ENCODE measurements at places on chromosomes 1 and 21. TPM values are rescaled to one million over a fixed set of nuclear protein-coding genes. Genes with fewer than 3 reads are reported as not detected.

The FCMR gene
- total RNA-seq, result 24.7 TPM

DNA sequence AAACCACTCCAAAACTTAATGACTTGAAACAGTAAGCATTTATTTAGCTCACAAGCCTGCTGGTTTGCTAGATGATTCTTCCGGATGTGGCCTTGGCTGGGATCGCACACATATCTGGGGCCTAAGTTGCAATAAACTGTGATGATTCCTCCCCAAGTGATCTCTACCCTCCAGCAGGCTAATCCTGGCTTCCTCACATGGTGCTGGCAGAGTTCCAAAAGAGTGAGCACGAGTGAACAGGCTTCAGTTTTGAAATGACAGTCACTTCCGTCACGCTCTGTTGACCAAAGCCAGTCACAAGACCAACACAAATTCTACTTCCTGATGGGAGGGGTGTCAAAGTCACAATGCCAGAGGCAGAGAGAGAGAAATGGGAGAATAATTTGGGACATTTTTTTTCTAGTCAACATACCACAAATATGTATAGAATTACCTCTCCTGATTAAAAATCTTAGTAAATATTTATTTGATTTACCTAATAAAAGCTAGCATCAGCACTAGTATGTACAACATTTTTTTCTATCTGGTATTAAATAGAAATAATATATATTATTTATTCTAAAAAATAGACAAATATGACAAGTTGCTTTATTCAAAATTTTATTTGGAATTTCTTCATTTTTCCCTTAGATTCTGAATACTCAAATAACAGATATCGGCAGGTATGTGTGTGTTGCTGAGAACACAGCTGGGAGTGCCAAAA lies 292.7 kb downstream of the TPR start:
- no peak for DNase-seq

The DNAJC16 gene
- total RNA-seq, result 12.1 TPM

The SERPINC1 gene
- 0.34 TPM for total RNA-seq

- DNase-seq, result no peak
Observed at GRCh38 chr1:2534687-2535441, 4.8 kb upstream of the HES5 start.

GRCh38 chr1:228090613-228091081 lies 8.1 kb downstream of the ARF1 start:
- peak; percentile 3 for DNase-seq

DNA sequence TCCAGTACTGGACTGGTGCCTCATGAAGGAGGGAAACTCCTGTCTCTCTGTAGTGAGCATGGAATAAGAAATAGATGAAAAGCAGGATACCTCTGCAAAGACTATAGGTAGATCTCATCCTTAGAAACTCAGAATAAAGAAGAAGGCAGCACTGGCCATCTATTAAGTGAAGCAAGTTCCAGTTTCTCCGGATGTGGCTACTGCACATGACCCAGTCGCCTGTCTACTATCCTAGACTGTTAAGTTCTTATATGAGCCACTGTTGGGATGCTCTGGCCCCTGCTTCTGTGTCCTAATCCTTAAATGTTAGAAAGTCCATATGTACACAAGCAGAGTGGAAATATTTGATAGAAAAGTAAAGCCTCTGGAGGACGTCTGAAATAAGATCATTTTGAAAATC lies 2.2 kb downstream of the FASLG start:
- DNase-seq, result no peak

DNA sequence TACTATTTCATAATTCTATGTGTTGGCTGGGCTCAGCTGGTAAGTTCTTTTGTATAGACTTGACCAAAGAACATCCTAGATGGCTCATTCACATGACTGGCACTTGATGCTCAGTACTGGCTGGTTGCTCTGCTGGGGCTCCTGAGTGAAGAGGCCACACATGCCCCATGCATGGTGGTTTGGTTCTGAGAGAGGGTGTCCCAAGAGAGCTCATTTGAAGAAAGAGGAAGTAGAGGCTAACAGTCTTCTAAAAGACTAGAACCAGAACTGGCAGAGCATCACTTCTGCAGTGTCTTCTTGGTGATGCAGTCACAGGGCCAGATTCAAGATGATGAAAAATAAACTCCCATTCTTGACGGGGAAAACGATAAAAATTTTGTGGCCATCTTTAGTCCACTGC lies 5.2 kb upstream of the BACH1 start:
- no peak for DNase-seq

The MUL1 gene
- total RNA-seq, result 21.6 TPM

DNA sequence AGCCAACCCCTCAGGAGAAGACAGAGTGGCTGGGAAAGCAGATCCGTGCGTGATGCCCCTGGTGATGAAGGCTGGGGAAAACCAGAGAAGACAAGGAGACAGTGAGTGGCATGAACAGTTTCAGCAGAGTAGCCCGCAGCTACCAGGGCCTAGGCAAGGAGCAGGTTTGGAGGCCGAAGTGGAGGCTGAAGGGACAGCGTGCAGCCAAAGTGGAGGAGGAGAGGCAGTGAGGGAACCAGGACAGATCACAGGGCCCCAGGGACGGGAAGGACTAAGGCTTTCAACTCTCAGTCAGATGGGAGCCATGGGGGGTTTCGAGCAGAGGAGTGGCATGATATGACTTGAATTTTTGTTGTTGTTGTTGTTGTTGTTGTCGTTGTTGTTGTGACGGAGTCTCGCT lies 59.9 kb upstream of the SELENON start:
- DNase-seq, result no peak

DNA sequence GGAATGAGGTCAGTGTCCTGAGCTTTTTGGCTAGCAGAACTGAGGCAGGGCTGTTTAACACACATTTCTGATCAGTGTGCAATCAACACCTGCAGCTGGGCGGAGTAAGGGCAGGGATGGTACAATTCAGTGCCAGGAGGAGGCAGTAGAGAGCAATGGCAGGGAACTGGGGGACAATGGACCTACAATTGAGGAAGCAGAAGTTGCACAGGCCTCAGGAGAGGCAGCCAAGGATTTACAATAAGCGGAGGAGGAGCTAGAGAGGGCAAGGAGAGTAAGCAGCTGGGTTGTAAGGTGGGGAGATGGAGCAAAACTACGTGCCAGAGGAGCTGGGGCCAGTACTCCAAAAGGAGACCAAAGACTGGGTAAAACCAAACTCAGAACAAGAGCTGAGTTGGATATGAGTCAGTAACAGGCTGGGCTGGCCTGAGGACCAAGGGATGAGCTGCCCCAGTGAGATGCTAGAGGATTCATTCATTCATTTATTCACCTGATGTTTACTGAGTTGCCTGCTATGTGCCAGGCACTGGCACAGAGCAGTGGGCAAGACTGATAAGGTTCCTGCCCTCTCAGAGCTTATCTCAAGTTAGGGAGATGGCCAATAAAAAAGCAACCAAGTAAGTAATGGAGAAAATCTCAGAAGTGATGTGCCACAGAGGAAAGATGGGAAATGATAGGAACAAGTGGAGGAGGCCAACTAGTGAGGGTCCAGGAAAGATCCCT lies 10.4 kb upstream of the GALE start:
- peak; percentile 36 for DNase-seq

GRCh38 chr1:1620433-1621139 lies 5.3 kb downstream of the MIB2 start:
- DNase-seq, result no peak

GRCh38 chr1:191729742-191730141 lies 428.5 kb upstream of the RGS18 start:
- no peak for DNase-seq

- DNase-seq, result no peak
Observed at GRCh38 chr1:38328278-38329035, 281.9 kb upstream of the POU3F1 start.

DNA sequence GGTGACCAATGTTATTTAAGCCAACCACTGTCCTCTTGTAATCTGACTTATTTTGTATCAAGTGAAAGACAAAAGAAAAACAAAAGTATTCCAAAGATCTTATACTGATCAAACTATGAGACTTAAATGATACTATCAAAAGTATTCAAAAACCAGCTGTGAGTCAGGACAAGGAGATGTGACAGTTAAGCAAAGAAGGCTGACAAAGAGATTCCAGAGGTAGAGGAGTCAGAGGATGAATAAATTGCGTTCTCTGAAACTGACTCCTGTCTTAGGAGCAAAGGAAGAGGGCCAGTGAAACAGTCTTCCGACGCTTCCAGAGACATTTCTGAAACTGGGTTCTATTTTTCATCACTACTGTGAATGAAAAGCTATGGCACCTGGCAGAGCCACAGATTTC lies 20.9 kb downstream of the TMEM50B start:
- DNase-seq, result no peak

The WNT9A gene
- 0.05 TPM for total RNA-seq

DNA sequence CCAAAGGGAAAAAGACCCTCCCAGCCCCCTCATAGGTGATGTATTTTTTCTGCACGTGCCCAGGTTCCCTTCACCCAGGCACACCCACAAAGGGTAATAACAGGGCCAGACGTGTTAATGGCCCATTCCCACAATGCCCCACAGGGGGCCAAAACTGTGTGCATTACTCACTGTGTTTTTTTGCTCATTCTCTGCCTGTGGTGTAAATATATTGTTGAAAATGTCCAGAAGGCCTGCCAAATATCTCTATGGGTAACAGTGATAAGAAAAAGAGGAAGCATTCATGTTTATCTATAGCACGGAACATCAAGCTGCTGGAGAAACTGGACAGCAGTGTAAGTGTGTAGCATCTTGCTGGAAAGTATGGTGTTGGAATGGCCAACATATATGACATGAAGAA lies 21.9 kb downstream of the RHEX start:
- no peak for DNase-seq

- no peak for DNase-seq
Observed at GRCh38 chr1:205715628-205716027, 34.4 kb downstream of the NUCKS1 start.

The TINAGL1 gene
- 0.38 TPM for total RNA-seq

- no peak for DNase-seq
Observed at GRCh38 chr21:37861561-37861960, 54.7 kb downstream of the KCNJ6 start.

GRCh38 chr1:41898191-41898713 lies 20.5 kb downstream of the HIVEP3 start:
- DNase-seq, result peak; percentile 57

All from activated T-cell treated with anti-CD3 and anti-CD28 coated beads, Interleukin-2, amount 50 U/mL, for 4 hours (primary cell).